ENCODE measurements at places on chromosomes 7 and 10.

- DNase-seq, result no peak
Observed at GRCh38 chr7:114073701-114074100, 154.9 kb upstream of the PPP1R3A start.

GRCh38 chr7:159154243-159154642 lies 9.6 kb upstream of the VIPR2 start:
- DNase-seq, result no peak

- DNase-seq, result no peak
Observed at GRCh38 chr10:127332631-127333030, 136.2 kb upstream of the INSYN2A start.

- no peak for DNase-seq
Observed at GRCh38 chr7:55026867-55027490, 8.2 kb downstream of the EGFR start.

DNA sequence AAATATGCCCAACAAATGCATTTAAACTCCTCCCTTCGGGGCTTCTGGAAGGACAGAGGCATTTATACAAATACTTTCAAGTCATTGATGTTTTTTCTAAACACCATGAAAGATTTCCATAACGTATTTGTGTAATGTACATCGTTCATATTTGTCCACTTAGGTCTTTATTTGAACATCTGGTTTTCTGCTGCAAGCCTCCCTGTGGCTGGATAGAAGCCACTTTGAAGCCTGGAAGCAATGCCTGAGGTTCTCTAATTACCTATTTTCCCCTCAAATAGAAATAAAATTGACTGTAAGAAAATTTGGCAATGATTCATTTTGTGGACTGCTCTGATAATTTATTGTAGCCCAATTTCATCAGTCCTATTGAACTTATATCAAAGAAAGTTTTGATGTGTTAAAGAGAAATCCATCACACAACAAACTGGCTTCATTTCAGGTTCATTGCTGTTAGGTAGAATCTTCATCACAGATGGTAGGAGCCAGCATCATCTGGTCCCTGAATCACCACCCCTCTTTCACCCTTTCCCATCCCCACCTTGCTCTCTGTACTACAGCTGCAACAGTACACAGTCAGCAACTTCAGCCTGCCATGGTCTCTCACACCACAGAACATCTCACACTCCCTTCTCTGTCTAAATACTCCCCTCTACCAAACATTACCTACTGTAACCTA lies 186.0 kb upstream of the MGMT start:
- no peak for DNase-seq

DNA sequence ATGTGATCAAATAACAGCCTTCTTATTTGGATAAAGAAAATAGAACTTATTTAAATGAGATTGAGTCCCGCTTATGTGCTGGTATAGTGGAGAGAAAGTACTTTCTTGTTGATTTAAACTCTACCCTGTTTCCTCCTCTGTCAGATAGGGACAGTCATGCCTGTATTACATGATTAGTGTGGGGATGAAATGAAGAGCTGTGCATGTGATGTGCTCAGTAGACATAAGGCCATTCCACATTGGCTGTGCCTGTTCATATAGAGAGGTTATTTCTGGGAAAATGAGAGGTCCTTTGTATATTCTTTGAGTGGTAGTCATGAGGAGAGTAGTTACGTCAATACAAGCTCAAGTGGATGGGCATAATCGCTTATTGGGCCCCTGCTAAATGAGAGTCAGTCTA lies 5.7 kb downstream of the MTURN start:
- DNase-seq, result no peak

DNA sequence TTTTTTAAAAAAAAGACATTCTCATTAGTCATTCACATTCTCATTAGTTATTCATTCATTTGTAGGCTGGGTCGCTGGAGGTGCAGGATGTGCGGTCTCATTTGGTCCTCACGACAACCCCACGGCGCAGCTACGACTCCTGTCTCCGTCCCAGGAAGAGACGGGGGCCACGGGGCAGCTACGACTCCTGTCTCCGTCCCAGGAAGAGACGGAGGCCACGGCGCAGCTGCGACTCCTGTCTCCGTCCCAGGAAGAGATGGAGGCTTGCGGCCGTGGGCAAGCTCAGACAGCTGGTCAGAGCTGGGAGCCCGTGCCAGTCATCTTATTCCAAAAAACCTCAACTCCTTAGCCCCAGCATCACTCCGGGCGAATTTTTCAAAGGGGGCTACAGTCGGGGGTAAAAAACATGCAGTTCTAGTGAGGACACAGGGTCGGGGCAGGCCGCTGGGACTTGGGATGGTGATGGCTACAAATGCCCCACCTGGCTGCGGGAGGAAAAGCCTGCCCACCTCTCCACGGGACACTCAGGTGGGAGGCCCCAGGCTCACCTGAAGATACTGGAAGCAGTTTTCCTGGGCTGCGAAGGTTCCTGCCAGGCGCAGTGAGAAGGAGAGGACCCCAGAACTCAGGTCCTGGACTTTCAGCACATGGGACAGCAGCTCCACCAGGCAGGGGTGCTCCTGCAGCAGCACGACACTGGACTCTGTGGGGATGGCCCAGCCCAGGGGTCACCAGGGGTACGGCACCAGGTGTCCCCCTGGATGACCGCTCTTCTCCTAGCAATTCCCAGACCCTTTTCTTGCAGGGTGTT lies 8.3 kb downstream of the BRAT1 start:
- DNase-seq, result no peak

DNA sequence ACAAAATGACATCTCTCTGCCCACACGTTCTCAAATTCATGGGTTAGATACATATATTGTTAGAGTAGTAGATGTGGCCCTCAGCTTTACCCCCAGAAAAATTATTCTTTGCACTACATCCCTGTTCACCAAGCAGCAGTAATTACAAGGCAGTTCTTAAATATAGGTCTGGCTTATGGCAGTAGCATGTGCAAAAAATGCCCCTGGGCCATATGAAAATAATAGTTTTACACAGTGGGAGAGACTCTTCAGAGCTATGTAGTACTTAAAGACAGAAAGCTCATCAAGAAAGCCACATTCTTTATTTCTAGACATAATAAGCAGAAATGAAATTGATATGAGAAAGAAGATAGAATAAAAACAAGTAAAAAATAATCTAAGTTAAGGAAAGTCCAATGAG lies 196.3 kb upstream of the FOXP2 start:
- no peak for DNase-seq

GRCh38 chr10:132589681-132590080 lies 52.1 kb downstream of the INPP5A start:
- DNase-seq, result no peak

- no peak for DNase-seq
Observed at GRCh38 chr10:125411724-125412123, 251.4 kb upstream of the CTBP2 start.

GRCh38 chr7:131591687-131592319 lies 35.4 kb upstream of the PODXL start:
- DNase-seq, result no peak

DNA sequence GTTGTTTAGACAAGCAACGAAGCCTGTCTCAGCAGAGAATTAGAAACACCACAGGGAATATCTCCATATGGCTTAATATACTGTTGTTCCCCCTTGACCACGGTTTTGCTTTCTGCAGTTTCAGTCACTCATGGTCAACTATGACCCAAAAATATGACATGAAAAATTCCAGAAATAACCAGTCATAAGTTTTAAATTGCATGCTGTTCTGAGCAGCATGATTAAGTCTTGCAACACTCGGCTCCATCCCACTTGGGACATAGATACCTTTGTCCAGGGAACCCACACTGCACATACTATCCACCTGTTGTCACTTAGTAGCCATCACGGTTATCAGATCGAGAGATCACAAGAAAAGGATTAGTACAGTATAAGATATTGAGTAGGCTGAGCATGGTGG lies 60.7 kb upstream of the FOXK1 start:
- DNase-seq, result no peak

DNA sequence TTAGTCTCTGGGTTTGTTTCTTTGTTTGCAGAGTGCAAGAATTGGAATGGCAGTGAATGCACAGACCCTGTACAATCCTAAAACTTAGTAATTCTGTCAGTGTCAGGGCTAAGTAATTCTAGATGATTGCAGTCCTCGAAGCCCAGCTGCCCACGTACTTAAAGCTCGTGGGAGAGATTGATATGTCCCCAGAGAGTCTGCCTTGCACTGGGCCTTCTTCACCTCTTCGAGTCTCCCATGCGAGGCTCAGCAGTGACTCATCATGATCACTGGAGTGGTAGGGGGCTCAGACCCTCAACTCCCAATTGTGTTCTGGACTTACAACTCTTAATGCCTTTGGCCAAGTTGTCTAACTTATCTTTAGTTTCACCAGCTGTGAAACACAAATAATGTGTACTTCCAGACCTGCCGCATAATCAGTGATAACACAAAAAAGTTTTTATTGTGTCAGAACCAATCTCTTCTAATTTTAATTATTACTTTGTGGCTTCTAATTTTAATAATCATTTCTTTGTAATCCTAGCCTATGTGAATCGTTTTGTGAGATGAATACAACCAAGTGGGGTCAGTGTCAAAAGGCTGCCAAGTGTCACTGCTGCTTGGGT lies 345.6 kb upstream of the LRGUK start:
- no peak for DNase-seq

- no peak for DNase-seq
Observed at GRCh38 chr7:101211501-101211900, 5.9 kb downstream of the PLOD3 start.

Measured in left cardiac atrium (tissue), 4 donors.